Cardiac atrium fibroblast (primary cell): ENCODE measurements at places on chromosomes 16 and 17. TPM values are rescaled to one million over a fixed set of nuclear protein-coding genes. Genes with fewer than 3 reads are reported as not detected.

The RNPS1 gene
- total RNA-seq, result 125 and 144 TPM in 2 replicates

The CD300A gene
- total RNA-seq, result not detected in 2 replicates

The PDE6G gene
- total RNA-seq, result not detected in 2 replicates

The TMEM238L gene
- not detected in 2 replicates for total RNA-seq

The CCDC40 gene
- total RNA-seq, result 0.18 and 1.5 TPM in 2 replicates

The LPO gene
- not detected in 2 replicates for total RNA-seq

The KCNJ2 gene
- 0.54 and 0.81 TPM in 2 replicates for total RNA-seq

The FOXC2 gene
- 2.2 and 4.9 TPM in 2 replicates for total RNA-seq
